ENCODE measurements at places on chromosomes 1 and 21.

- no peak for DNase-seq
Observed at GRCh38 chr1:202806845-202807450, 1.3 kb downstream of the KDM5B start.

DNA sequence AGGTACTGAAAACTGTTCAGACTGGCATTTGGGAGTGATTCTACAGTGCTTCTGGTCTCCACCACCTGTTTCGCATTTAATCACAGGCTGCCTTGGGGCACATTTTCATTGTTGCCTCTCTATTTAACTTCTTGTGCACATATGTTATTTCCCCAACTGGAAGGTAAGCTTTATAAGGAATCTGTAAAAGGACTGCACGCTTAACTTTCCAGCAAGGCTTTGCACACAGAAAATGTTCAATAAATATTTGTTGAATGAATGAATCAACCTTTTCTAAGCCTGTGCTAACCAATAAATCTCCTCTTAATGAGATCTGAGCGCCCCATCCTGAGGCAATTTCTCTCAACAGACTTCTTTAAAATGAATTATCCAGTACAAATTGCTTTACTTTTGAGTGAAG is 84.3 kb upstream of the ARHGAP29 start:
- DNase-seq = no peak

GRCh38 chr1:77623066-77623465 is 59.4 kb downstream of the ZZZ3 start:
- DNase-seq = no peak

DNA sequence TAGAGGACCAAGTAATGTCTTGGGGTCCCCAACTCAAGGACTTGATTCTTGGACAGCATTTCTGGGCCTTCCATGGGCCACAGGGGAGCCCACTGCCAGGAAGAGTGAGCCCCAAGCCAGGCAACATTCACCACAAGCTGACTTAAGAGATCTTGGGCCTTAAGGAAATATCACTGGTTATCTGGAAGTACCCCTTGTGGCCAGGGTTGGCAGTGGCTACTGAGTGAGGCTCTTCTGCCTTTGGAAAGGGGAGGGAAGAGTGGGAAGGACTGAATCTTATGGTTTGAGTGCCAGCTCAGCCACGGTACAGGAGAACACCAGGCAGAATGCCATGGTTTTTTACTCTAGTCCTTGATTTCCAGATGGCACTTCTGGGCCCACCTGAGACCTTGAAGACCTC is 228.9 kb upstream of the RGS18 start:
- DNase-seq = no peak

DNA sequence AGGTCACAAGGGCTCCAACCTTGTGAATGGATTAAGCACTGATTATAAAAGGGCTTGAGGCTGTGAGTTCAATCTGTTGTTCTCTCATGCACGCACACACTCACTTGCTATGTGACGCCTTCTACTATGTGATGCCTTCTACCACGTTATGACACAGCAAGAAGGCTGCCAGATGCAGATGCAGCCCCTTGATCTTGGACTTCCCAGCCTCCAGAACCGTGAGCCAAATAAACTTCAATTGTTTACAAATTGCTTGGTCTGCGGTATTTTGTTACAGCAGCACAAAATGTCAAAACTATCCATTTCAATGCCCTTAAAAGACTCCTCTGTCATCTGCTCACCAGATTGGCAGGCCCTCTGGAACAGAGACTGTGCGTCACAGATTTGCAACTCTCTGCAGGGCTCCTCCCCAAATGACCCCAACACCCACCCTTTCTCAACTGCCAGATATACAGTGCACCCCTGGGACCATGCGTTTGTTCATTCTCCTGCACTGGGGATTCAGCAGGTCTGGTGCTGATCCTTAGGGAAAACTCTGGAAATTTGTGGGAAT is 47.8 kb upstream of the KANK4 start:
- no peak for DNase-seq

DNA sequence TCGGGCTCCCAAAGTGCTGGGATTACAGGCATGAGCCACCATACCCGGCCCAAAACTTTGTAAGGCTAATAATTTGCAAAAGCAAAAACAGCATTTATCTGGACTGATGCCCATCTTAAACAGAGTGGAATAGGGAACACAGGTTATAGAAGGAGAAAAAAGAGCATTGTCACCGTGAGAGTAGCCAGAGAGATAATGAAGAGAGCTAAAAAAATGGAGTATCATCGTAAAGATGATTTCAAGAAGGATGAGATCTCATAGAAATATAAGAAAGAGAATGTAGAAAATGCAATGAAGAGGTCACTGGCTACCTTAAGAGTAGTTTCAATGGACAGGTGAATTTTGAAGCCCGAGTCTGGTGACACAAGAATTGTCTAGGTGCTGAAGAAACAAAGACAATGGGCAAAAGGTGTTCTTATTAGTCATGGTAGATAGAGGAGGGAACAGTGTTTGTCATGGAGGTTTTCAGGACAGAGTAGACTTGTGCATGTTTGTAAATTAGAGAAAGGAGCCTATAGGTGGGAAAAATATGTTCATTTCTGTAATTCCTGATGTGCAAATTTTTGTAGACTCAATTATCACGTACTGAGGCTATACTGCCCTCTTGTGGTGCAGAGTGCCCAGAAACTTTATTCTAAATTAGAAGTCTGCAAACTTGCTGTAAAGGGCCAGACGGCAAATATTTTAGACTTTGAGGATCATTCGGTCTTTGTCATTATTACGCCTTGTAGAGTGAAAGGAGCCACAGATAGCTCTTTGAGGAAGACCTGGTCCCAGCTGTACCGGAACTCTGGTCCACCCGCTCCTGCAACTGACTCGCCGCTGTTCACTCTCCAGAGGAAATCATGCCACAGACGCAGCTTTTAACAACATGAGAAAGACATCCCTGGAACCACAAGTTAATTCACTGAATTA is 8.1 kb upstream of the TMEM183A start:
- DNase-seq = no peak
